ENCODE measurements at places on chromosomes 13 and 19.

DNA sequence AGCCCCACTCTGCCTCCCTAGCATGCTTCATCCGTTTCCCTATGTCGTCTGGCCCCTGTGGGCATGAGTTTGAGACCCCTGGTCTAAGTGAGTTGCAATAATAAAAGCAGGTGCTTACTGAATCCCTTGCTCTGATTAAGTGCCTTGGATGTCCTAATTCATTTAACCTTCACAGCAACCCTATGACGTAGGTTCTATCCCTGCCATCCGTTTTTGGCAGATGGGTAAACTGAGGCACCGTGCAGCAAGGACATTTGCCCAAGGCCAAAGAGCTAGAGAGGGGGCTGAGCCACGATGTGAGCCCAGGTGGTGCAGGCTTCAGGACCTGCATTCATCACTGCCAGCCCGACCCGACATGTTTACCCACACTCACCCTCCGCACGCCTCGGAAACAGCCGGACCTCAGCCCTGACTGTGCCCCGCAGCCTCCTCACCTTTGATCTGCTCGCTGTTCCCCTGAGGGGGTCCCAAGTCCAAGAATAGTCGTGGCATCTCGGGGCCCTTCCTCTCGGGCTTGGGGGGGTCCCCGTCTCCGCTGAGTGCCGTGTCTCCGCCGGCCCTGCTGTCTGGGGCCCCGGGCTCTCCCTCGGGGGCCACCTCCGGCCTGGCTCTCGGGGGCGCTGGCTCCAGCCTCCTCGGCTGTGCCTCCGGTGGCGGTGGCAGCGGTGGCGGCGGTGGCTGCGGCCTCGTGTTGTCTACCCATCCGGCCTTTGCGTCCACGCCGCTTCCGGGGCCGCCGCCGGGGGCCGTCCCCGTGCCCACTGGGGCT, 14.5 kb downstream of the LMTK3 start:
- DNase-seq: no peak

DNA sequence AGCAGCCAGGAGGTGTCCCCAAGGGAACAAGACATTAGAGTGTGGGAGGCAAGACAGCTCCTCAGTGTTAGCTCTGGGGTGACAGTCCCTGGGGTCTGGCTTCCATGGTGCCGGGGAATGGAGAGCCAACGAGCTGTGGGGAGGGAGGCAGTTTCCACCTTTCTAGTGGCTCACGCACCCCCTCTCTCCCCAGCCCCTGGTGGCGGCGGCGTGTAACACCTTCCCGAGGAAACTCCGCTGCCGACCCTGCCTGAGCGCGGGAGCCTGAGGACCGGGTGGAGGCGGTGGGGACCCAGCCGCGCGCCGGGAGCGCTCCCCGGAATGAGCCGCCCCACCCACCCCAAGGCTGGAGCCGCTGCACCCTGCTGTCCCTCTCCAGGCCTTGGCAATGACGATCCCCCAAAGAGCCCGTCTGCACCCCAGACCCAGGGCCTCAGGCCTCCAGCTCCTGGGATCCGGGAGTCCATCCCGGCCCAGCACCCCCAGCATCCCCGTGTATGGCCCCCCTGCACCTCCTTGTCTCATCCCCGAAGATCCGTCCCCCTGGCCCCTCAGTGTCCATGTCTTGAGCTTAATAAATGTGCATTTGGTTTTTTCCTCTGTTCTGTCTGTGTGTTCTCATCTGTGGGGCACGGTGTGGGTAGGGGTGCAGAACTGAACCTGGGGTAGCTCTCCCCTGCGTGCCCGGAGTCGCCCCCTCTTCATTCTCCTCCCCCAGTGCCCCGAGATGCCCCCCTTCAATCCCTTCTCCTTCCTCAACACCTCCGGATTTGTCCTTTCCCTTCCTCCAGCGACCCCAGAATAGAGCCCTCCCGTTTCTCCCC, 622 bp upstream of the FXYD5 start:
- peak; percentile 78 for DNase-seq

DNA sequence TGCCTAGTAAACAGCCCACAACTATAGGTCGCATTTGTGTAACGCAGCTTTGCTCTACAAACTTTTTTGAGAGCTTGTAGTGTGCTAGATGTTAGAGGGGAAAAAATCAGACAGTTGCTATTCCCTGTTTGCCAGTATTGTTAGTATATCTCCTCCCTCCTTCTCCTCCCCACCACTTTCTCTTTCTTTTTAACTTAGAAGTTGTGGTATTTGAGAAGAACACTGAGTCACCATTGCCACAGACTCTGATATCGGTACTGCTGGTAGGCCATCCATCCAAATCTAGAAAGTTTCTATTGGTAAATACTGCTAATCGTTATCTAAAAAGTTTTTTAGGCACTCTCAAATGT, 666 bp downstream of the POMP start:
- DNase-seq: no peak

- DNase-seq: no peak
These were observed 2.2 kb downstream of the TNNT1 start for GRCh38 chr19:55146705-55147273.

DNA sequence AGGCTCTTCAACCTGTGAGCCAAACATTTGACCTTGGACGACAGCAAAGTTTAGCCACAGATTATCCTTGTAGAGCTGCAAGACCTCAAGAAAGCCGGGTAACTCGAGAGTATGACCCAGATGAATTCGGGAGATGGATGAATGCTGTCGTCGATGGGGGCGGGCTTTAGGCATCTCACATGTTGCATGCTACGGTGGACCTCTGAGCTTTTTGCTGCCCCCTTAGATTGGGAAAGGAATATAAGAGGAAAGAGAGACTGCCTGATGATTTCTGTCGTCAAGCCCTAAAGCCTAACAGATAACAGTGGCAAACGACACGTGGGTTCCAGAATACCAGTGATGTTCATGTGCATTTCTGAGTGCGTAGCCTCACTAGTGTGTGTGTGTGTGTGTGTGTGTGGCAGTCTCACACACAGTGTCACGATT, 730 bp upstream of the ABCC4 start:
- DNase-seq: no peak

All from CD4-positive, alpha-beta T cell (primary cell).